Activated CD8-positive, alpha-beta memory T cell treated with anti-CD3 and anti-CD28 coated beads, Interleukin-2, amount 10 ng/mL, durations not matched to agents 7 days and 5 days (primary cell): ENCODE measurements at places on chromosomes 16 and 17. TPM values are rescaled to one million over a fixed set of nuclear protein-coding genes. Genes with fewer than 3 reads are reported as not detected.

DNA sequence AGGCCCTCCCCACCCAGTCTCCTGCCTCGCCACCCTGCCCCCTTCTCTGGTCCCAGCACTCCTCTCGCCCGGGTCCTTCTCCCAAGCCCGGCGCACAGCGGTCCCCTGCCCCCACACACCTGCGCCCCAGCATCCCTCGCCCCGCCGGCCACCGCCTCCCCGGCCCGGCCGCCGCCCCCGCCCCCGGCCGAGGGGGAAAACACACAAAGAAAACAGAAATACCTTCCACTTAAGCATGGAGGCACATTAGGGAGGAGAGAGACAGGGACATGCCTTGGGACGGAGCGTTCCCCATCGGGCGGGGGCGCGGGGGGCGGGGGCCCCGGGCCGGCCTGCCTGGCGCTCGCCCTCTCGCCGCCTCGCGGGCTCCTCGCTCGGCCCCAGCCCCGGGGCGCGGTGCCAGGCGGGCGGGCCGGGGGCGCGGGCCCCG, 326 bp downstream of the SRCIN1 start:
- H3K27me3 ChIP-seq = peaks cover 75% of the 10 kb centered on the region
- DNase-seq = no peak
- no peaks in the 10 kb centered on the region for H3K36me3 ChIP-seq
- H3K27ac ChIP-seq = no peak overlapping the region
- H3K4me3 ChIP-seq = peak overlapping the region; percentile 22

DNA sequence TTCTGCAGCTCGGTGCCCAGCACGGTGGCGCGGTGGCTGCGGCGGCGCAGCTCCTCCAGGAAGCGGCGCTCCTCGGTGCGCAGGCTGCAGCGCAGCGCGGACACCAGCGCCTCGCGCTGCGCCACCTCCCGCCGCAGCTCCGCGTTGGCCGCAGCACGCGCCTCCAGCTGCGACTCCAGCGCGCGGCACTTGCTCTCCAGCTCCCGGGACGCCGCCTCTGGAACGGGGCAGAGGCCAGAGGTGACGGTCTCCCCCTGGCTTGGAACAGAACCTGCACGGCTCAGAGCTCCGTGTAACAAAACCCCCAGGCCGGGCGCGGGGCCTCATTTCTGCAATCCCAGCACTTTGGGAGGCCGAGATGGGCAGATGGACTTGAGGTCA, 13.2 kb upstream of the CLUH start:
- peaks cover 38% of the 10 kb centered on the region for H3K27me3 ChIP-seq
- H3K4me3 ChIP-seq = no peak overlapping the region
- no peak for DNase-seq
- H3K27ac ChIP-seq = no peak overlapping the region

- no peaks in the 10 kb centered on the region for H3K27me3 ChIP-seq
- no peak overlapping the region for H3K4me3 ChIP-seq
- H3K27ac ChIP-seq = no peak overlapping the region
- H3K36me3 ChIP-seq = no peaks in the 10 kb centered on the region
- DNase-seq = no peak
- no peaks in the 10 kb centered on the region for H3K4me1 ChIP-seq
Observed at GRCh38 chr16:2323701-2324100, 16.8 kb downstream of the ABCA3 start.

OR3A3 gene
- not detected for total RNA-seq

IRF8 gene
- 11.1 TPM for total RNA-seq

GRCh38 chr17:76005263-76006149, 4.9 kb downstream of the CDK3 start:
- no peak overlapping the region for H3K4me3 ChIP-seq
- no peaks in the 10 kb centered on the region for H3K27me3 ChIP-seq
- no peaks in the 10 kb centered on the region for H3K36me3 ChIP-seq
- peak; percentile 88 for DNase-seq

- H3K27me3 ChIP-seq = peaks cover 36% of the 10 kb centered on the region
- peaks cover 24% of the 10 kb centered on the region for H3K4me1 ChIP-seq
- H3K4me3 ChIP-seq = no peak overlapping the region
- no peaks in the 10 kb centered on the region for H3K36me3 ChIP-seq
Observed at GRCh38 chr17:48010193-48010592, 27.4 kb downstream of the COPZ2 start.

KRTAP1-1 gene
- total RNA-seq = not detected

DNA sequence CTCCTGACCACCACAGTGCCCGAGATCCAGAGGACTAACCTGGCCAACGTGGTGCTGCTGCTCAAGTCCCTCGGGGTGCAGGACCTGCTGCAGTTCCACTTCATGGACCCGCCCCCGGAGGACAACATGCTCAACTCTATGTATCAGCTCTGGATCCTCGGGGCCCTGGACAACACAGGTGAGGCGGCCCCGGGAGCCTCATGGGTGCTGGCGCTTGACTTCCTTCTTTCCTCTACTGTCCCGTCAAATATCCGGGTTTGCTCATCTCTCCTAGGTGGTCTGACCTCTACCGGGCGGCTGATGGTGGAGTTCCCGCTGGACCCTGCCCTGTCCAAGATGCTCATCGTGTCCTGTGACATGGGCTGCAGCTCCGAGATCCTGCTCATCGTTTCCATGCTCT, 13.7 kb downstream of the DHX38 start:
- no peak for DNase-seq
- H3K4me1 ChIP-seq = no peaks in the 10 kb centered on the region
- no peak overlapping the region for H3K4me3 ChIP-seq
- H3K36me3 ChIP-seq = peaks cover 63% of the 10 kb centered on the region
- H3K27me3 ChIP-seq = no peaks in the 10 kb centered on the region
- H3K27ac ChIP-seq = no peak overlapping the region

DNA sequence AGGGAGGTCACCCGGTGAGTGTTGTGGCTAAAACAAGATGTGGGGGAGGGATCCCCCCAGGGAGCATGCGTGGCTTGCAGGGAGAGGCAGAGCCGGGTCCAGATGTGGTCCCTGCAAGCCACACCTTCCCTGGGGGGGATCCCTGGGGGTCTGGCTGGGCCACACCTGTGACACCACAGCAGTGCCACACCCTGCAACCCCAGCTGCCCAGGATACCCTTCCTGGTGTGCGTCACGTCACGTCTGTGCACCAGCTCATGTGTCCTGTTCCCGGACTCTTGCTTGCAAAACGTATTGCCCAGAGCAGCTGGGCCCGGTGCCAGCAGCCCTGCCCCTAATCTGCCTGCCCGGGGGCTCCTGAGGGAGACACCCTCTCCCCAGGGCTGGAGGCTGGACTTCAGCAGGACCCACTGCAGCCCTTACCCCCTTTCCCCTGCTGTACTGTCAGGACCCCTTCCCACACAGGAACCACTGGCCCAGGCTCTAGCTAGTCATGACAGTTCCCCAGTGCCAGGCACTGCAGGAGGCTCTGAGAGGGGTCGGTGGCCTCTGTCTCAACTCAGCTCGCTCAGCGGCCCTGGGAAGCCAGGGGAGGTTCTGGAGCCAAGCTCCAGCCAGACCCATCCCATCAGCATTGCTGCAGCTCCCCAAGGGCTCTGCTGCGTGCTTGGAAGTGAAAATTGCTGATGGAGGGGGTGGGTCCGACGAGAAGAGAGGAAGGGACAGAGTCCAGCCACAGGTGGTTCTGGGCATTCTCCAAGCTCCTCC, 25.8 kb upstream of the ACSF3 start:
- DNase-seq = no peak
- H3K4me3 ChIP-seq = no peak overlapping the region
- no peaks in the 10 kb centered on the region for H3K4me1 ChIP-seq
- H3K36me3 ChIP-seq = no peaks in the 10 kb centered on the region

DNA sequence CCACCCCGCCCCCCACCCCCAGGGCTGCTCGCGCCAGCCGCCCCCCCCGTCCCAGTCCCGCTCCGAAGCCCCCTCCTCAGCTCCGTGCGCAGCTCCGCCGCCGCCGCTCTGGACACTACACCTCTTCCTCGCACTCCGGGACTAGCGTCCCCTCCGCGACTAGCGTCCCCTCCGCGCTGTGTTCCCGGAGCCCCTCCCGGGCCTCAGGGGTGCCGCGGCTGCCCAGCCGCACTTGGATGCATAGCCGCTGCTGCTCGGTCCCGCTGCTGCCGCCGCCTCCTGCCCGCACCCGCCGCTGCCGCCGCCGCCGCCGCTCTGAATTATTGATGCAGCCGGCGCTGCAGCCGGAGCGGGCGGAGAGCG, at the start of gene CBLN1:
Gene CBLN1, minus strand, starts transcription at position 359 of the 363 bp plus-strand sequence. CDS start 373 bp downstream, outside the sequence.
- peaks cover 80% of the 10 kb centered on the region for H3K27me3 ChIP-seq
- peak within 1 kb of the TSS; percentile 24 for H3K4me3 ChIP-seq
- peak within 1 kb of the TSS; percentile 54 for H3K27ac ChIP-seq
- H3K4me1 ChIP-seq = peaks cover 8% of the 10 kb centered on the region
- DNase-seq = no peak

DNA sequence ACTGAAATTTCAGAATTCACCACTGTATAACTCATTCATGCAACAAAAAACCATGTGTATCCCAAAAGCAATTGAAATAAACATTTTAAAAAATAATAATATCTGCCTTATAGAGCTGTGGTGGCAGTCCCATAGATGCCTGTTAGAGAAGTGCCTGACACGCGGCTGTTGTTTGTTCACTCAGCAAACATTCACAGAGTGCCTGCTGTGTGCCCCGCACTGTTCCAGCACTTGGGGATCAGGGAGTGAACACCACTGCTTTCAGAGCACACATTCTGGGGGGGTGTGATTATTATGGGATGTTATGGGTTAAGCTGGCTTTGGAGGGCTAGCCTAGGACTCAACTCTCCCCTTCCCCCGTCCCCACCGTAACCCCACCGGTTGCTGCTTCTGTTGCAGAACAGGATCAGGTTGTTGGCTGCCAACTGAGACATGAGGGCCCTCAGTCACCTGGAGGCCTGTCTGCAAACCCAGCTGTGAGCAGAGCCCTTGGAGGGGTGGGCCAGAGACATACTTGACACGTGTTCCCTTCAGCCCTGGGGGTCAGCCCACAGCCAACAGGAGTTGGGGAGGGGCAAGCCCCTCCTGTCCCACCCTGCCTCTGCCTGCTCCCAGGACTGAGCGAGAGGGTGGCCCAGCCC, 103.3 kb upstream of the CIBAR2 start:
- DNase-seq = no peak
- H3K27me3 ChIP-seq = no peaks in the 10 kb centered on the region
- H3K4me1 ChIP-seq = no peaks in the 10 kb centered on the region
- no peak overlapping the region for H3K4me3 ChIP-seq
- H3K36me3 ChIP-seq = no peaks in the 10 kb centered on the region
- H3K27ac ChIP-seq = no peak overlapping the region

RNF227 gene
- 3.9 TPM for total RNA-seq

- no peak for DNase-seq
- H3K4me1 ChIP-seq = peaks cover 10% of the 10 kb centered on the region
- no peak overlapping the region for H3K4me3 ChIP-seq
- H3K27me3 ChIP-seq = no peaks in the 10 kb centered on the region
Observed at GRCh38 chr17:1480747-1481465, 11.6 kb downstream of the MYO1C start.

- no peak overlapping the region for H3K27ac ChIP-seq
- H3K27me3 ChIP-seq = no peaks in the 10 kb centered on the region
- no peak overlapping the region for H3K4me3 ChIP-seq
- H3K36me3 ChIP-seq = no peaks in the 10 kb centered on the region
Observed at GRCh38 chr17:54608634-54609155, 292.0 kb upstream of the TOM1L1 start.

- H3K4me3 ChIP-seq = no peak overlapping the region
- no peak for DNase-seq
- H3K36me3 ChIP-seq = no peaks in the 10 kb centered on the region
- H3K27me3 ChIP-seq = peaks cover 10% of the 10 kb centered on the region
- H3K4me1 ChIP-seq = no peaks in the 10 kb centered on the region
- H3K27ac ChIP-seq = no peak overlapping the region
Observed at GRCh38 chr17:51709694-51710633, 448.6 kb downstream of the CA10 start.

GRCh38 chr17:57876023-57876865, 26.4 kb upstream of the MRPS23 start:
- no peak overlapping the region for H3K27ac ChIP-seq
- no peak overlapping the region for H3K4me3 ChIP-seq
- DNase-seq = no peak
- no peaks in the 10 kb centered on the region for H3K36me3 ChIP-seq
- peaks cover 66% of the 10 kb centered on the region for H3K27me3 ChIP-seq
- H3K4me1 ChIP-seq = peaks cover 10% of the 10 kb centered on the region
